ENCODE measurements at places on chromosomes 2 and 18.
A peak's percentile ranks its signal among the peaks of the same experiment; 100 is the strongest.

- no peak for DNase-seq
These were observed 72.1 kb upstream of the DSG1 start for GRCh38 chr18:31245820-31246219.

- no peak for DNase-seq
These were observed 58.3 kb upstream of the TNP1 start for GRCh38 chr2:216918088-216918680.

DNA sequence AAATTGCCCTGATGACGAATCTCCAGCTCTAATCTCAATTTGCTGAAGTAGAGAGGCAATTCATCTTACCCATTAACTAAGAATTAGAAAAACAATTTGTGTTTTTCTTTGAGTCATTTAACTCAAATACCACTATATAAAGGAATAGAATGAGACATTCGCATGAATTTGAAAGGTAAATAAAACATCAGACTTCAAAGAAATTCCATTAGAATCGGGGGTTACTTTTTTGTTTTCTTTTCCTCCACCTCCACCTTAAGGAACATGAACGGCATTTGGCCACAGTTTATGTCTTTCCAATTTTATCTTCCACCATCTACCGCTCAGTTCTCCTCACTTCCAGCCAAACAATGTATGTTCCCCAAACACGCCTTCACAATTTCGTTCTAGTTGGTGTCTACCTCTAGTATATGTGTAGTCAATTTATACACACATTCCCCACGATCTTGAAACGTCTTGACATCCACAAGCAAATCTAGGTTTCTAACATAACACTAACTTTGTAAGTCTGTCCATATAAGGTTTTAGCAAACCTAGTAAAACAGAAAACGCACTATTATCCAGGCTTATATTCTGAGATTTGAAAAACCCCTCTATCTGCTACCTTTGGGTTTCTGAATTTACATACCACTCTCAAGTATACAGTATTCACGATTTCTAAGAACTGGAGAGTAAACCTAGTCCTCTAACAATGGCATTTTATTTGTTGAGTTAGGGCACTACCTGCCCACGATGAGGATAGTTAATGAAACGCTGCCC lies 1.2 kb upstream of the SMCHD1 start:
- DNase-seq: no peak

GRCh38 chr18:39761273-39761672 lies 2193.8 kb upstream of the PIK3C3 start:
- no peak for DNase-seq

- no peak for DNase-seq
These were observed 573 bp downstream of the STAM2 start for GRCh38 chr2:152175012-152175367.

- no peak for DNase-seq
These were observed 149.7 kb downstream of the TXNL1 start for GRCh38 chr18:56488739-56489138.

DNA sequence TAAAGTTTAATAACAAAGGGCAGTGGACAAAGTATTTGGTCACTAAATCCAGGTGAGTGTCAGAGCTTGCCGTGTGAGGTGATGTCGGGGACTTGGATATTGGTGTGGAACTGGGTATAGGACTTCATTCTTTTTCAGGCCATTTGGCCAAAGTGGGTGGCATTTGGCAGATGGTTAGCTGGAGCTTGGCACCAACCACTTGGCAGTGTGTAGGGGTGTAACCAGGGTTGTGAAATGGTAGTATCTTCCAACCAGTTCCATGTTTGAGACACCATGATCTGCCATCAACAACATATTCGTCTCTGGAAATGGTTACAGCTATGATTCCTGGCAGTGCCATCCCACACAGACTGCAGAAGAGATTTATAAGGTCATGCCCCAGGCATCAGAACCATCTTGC lies 113.9 kb downstream of the CCDC85A start:
- no peak for DNase-seq

DNA sequence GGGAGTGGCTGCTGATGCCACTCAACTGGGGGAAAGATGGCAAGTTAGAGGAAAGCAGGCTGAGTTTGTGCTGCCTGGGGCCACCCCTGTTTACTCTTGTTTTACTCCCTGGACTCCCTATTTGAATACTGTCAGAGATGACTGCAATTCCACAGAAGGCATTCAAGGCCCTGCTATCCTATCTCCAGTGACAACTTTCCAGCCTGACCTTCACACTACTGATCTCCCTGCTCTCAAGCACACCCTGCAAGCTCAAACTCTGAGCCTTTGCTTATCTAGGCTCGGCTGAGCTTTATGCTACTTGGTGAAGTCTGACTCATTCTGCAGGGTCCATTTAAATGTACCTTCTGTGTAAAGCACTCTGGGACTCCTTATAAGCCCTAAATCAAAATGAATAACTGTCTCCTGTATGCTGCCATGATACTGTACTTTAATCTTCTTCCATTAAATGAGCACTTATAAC lies 39.3 kb upstream of the DSG1 start:
- DNase-seq: no peak

DNA sequence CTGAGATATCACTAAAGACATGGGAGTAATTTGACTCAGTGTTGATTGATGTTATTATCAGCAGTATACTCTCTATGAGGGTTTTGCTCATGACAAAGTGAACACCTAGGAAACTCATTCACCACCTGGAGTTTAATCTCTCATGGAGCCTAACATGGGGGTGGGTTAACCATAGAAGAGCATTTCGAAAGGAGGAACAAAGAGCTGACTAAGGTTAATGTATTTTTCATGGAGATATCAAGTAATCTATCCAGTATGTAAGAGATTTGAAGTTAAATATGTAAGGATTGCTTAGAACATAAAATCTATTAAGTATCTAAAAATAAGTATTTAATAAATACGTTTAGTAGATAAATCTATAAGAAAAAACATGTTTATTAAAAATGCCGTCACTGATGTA lies 917.8 kb downstream of the EPHA4 start:
- no peak for DNase-seq

DNA sequence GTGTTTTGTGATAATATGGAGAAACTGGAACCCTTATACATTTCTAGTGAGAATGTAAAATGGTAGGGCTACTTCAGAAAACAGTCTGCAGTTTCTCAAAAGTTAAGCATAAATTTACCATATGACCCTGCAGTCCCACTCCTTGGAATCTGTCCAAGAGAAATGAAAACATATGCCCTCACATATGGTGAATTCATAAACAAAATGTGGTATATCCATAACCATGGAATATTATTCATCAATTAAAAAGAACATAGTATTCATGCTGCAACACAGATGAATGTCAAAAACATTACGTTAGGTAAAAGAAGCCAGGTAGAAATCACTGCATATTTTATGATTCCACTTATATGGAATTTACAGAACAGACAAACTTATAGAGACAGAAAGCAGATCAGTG lies 11.8 kb downstream of the ROCK2 start:
- no peak for DNase-seq

- DNase-seq: no peak
These were observed 79.3 kb upstream of the ARL5A start for GRCh38 chr2:151907286-151908203.

DNA sequence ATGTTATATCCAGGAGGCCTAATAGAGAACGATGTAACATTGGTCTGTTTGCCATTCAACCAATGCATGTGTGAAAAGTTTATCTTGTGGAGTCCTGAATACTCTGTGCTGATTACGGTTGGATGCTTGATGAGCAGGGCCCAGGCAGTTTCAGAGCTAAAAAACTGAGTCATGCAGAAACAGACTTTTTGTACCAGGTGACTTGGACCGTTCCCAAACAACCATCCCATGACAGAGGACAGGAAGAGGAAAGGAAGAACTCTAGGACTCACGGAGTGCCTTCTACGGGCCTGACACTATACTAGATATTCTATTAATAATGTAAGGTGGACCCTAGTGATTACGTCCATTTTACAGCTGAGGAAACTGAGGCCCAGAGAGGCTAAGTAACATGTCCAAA lies 142.1 kb downstream of the ARHGAP28 start:
- no peak for DNase-seq

GRCh38 chr2:221775096-221775495 lies 203.0 kb upstream of the EPHA4 start:
- DNase-seq: no peak

DNA sequence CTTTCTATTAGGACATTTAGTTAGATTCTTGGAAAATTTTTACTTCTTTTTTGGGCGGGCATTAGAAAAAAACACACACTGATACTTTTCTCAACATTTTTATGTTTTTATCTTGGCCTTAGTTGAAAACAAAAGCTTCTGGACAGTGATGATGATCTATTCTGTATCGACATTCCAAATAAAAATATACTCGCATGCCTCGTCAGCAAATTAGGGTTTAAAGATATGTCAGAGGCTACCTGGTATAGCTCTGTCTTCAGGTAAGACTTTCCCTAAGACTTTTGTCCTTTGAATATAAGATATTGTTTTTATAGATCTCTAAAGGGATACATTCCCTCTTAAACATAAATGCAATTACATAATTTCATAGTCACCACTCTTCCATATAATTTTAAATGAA lies 816.8 kb downstream of the LRP1B start:
- DNase-seq: no peak

- no peak for DNase-seq
These were observed 104.4 kb downstream of the AFF3 start for GRCh38 chr2:100038011-100038410.

DNA sequence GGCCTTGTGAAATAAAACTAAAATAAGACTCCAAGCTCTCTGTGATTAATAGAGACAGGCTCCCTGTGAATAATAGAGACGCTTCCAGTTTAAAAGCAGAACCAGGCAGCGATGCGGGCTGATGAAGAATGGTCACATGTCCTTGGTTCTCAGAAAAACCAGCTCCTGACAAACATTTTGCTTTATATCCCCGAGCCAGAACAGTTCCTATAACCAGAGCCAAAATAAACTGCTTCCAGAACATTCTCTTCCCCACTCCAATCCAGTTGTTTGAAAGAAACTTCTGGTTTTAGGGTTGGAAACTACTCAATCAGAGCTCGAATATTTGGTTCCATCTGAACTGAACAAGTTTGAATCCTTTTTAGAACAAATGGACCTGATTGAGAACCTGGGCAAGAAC lies 213.7 kb downstream of the TSN start:
- no peak for DNase-seq

DNA sequence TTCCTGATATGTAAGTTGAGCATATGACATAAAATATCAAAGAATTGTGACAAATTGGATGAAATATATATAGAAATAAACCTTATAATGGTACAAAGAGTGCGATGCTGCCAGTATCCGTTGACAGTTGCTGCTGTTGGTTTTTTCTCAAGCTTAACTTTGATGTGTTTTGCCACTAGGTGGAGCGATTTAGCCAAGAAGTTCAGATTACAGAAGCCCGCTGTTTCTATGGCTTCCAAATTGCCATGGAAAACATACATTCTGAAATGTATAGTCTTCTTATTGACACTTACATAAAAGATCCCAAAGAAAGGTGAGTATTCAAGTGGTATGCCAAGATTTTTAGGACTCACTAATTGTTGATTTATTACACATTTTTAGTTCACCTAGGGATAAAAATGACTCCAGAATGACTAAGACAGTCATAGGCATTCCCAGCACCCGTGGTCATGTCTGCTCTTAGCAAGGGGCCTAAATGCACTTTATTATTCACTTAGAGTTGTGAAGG lies 2.1 kb downstream of the RRM2 start:
- DNase-seq: peak; percentile 70

DNA sequence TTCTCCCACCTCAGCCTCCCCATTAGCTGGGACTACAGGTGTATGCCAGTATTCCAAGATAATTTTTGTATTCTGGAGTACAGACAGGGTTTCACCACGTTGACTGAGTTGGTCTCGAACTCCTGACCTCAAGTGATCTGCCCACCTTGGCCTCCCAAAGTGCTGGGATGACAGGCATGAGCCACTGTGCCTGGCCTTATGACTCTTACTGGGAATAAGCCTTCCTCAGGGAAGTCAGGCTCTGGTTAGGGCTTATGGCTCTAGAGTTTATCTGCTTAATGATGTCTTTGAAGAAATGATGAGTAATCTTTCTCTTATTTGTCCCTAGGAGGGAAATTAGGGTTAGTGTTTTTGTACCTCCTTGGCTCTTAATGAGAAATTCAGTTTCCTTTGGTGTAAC lies 187.7 kb downstream of the FAM210A start:
- DNase-seq: no peak

DNA sequence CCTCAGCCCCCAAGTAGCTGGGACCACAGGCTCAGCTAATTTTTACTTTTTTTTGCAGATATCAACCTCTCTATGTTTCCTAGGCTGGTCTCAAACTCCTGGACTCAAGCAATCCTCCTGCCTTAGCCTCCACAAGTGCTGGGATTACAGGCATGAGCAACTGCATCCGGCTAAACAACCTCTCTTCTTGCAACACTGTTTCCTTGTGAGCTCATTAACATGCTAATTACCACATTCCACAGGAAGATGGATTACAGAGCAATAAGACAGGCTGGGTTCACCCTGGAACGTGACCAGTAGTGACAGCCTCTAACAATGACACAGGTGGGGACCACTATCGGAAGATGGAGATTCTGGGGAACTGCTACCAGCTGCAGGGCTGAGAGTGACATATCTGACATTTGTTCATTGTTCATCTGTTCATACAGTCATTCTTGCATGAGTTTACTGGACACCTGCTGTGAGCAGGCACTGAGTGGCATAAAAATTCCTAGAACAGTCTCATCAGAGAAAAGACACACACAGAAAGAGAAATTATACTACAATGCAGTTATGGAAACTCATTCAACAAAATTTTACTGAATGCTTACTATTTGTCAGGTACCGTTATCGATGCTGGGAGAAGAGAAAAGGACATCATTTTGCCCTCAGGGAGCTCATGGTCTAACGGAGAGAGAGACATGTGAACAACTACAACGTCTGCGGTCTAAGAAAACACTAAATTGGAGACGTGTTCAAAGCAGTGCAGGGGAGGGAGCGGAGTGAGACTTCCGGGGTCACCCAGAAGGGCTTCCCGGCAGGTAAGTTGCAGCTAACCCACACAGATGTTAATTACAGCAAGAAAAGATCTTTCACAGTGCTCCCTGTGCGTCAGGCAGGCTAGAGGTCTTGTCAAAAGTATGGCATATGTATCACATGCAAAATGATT lies 37.6 kb downstream of the PROC start:
- peak; percentile 26 for DNase-seq

- no peak for DNase-seq
These were observed 129.7 kb downstream of the OSR1 start for GRCh38 chr2:19228715-19229114.

GRCh38 chr2:28649481-28650265 lies 102.0 kb upstream of the PPP1CB start:
- DNase-seq: no peak
